ENCODE measurements at places on chromosomes 11 and 22.

GRCh38 chr22:32058656-32059260 is 15.7 kb downstream of the SLC5A1 start:
- DNase-seq, result no peak

- DNase-seq, result no peak
Measured at GRCh38 chr11:70230840-70231710, 28.0 kb downstream of the FADD start.

- DNase-seq, result no peak
Measured at GRCh38 chr22:47597041-47597440, 834.6 kb downstream of the TBC1D22A start.

DNA sequence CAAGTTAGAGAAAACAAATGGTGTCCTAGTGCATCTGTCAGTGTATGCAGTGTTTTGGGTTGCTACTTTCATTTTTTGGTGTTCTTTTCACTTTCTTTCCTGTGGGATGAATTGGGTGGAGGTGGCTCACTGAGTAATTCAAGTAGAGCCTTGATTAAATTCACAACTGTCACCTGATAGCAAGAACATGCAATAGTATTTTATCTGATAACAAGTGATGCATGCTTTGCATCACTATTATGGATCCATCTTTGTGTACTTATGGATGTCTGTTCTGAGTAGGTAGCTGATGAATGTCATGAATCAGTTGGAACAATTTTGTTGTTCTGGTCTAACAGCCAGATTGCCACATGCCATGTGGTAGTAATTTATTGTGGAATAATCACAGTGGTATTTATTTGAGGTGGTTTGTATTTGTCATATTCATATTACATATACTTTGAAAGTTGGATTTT is 87.5 kb downstream of the DDX10 start:
- no peak for DNase-seq

- DNase-seq, result no peak
Measured at GRCh38 chr11:122103321-122103720, 12.7 kb downstream of the BLID start.

- DNase-seq, result no peak
Measured at GRCh38 chr11:7582338-7582985, 68.7 kb downstream of the PPFIBP2 start.

- no peak for DNase-seq
Measured at GRCh38 chr11:22832315-22833015, 2.9 kb upstream of the SVIP start.

GRCh38 chr11:44622721-44623258 is 57.3 kb downstream of the CD82 start:
- DNase-seq, result no peak

DNA sequence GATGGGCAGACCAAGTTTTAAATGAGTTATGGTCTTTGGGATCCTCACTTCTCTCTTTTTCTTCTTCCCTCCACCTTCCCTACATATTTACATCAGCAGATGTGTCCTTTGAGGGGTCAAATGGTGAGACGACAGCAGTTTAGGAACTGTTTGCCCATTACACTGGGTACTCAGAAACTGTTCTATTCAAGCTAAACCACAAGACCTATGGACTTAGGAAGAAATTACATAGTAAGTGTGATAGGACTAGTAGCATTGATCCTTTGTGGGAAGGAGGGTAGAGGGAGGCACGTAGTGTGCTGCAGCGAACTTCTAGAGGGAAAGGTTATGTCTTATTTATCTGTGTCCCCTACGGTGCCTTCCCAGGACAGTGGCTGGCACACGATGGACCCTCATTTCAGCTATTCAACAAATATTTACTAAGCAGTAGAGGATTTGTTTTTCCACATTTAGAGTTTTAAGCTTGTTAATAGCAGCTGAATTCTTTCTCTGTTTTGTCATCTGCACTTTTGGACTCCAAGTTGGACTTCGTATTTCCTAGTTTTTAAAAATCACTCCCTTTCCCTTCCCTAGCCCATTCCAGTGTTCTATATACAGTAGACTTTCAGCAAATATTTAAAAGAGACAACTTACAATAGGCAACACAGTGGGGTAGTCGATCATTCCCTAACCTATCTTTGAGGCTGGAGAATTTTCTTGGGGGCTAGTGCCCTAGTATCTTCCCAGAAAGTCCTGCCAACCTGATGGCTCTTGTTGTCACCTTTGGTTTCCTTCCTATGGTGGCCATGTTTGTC is 13.9 kb downstream of the FZD4 start:
- DNase-seq, result no peak

DNA sequence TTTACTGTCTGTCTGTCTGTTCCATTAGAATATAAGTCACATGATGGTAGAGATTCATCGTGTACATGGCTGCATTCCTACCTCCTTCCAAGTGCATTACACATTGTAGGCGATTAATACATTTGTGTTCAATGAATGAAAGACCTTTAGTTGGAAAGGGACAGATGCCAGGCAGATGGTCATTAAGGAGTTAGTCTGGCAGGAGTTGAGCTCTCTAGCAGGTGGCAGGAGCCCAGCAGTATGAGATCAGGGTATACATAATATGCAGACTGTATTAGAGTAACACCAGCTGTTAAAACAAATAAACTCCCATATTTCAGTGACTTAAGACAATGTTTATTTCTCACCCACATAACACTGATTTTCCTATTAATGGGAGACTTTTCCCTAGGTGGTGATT is 147.7 kb upstream of the LARGE1 start:
- DNase-seq, result no peak

GRCh38 chr11:36000616-36001190 is 56.8 kb downstream of the LDLRAD3 start:
- no peak for DNase-seq

DNA sequence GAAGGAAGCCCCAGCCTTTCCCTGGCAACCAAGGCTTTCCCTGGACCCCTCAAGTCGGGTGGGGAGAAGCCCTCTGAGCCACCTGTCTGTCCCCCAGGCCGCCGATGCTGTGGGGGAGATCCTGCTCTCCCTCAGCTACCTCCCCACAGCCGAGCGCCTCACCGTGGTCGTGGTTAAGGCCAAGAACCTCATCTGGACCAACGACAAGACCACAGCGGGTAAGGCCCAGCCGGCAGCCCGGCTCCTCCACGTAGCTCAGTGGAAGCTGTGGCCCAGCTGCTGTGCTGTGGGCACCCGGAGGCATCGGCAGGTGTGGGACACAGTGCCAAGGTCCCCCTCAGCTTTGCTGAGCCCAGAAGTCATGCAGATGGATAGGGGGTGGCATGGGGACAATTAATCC is 12.2 kb upstream of the RHOD start:
- DNase-seq, result no peak

- no peak for DNase-seq
Measured at GRCh38 chr11:60305906-60306619, 21.0 kb upstream of the MS4A6E start.

- no peak for DNase-seq
Measured at GRCh38 chr22:24763872-24764485, 10.5 kb downstream of the PIWIL3 start.

DNA sequence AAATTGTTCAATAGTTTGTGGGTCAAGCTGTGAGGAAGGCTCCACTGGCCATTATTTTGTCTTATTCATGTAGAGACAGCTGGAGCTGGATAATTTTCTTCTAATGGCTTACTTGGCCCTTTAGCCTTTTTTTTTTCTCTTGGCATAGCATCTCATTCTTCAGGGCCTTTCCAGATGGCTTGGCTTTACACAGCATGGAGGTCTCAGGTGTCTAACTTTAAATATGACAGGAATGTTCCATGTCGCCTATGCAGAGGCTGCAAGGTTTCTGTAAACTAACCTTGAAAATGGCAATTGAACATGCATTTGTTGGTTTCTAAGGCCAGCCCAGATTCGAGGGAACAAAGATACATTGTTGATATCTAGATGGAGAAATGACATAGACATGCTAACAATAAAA is 247.9 kb upstream of the CNTN5 start:
- no peak for DNase-seq

DNA sequence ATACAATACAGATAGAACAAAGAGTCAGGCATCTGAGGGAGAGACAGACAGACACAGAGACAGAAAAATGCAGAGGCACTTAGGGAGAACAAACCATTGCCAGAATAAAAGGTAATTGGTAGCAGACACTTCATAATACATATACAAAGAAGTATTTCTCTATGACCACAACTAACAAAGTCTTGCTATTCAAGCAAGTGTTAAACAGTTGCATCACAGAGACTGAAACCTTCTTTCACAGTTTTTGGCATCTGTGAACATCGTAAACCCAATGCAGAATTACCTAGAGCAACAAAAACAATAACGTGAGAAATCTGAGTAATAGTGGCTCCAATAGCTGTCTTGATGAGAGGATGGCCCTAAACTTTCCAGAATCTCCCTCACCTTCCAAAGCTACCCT is 116.4 kb downstream of the BLID start:
- no peak for DNase-seq

DNA sequence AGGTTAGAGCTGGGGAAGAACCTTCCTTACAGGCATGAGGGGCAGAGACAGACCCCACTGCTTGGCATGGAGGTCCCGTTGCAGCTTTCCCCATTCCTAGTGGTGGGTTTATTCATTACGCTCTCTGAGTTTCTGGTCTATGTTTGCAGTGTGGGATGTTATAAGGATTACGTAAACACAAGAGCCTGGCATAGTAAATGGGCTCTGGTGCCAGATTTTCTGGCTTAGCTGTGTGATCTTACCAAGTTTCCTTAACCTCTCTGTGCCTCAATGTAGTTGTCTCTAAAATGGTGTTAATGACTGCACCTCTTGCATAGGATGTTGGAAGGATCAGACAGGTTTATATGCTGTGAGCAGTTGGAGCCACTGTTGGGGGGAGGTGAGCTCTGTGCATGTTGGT is 15.1 kb downstream of the DTX4 start:
- no peak for DNase-seq

GRCh38 chr11:61949169-61950034 is 749 bp upstream of the BEST1 start:
- peak; percentile 24 for DNase-seq

Measured in Kasumi-1 (cell line).